GM12892 (cell line): ENCODE measurements at places on chromosomes 6 and 20.

- no peak for DNase-seq
Measured at GRCh38 chr6:5909721-5910120, 97.0 kb downstream of the NRN1 start.

GRCh38 chr20:35907017-35907701, 47.1 kb downstream of the SCAND1 start:
- no peak for DNase-seq

GRCh38 chr20:11995805-11996567, 78.3 kb downstream of the BTBD3 start:
- no peak for DNase-seq

- DNase-seq = no peak
Measured at GRCh38 chr20:43948455-43948854, 33.8 kb downstream of the TOX2 start.

DNA sequence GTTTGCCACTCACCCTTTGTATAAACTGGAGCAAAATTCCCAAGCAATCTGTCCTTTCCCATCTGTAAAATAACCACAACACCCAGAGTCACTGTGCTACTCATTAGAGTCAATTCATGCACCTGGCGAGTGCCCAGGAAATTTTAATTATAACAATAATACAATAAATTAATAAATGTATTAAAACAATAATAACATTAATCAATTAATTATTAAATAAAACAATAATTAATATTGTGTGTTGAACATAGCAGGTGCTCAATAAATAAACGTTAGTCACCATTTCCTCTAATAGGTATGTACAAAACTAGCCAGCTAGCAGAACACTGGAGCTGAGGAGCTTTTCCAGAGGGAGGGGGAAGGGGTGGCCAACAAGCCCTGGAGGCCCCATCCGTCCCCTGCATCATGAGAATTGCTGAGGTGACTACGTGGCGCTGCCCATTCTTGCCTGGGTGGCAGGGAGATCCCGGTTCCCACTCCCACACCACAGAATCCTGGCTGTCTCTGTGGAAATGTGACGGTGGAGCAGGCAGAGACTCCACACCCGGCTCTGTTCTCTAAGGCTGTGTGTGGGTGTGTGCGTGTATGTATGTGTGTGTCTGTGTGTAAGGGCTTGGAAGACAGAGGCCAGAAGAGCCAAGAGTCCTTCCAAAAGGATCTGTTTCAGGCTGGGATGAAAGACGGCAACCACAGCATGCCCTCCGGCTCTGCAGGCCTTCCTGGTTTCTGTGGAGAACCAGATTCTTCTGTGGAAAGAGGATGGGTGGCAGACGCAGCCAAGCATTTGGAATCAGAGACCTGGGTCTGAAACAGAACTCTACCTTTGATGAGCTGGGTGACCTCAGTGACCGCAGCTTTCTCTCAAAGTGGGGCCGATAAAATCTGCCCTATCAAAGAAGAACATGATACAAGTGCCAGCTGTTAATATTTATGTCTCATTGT, 18.8 kb upstream of the EZR start:
- DNase-seq = no peak

GRCh38 chr6:168926306-168926705, 327.3 kb downstream of the THBS2 start:
- no peak for DNase-seq

DNA sequence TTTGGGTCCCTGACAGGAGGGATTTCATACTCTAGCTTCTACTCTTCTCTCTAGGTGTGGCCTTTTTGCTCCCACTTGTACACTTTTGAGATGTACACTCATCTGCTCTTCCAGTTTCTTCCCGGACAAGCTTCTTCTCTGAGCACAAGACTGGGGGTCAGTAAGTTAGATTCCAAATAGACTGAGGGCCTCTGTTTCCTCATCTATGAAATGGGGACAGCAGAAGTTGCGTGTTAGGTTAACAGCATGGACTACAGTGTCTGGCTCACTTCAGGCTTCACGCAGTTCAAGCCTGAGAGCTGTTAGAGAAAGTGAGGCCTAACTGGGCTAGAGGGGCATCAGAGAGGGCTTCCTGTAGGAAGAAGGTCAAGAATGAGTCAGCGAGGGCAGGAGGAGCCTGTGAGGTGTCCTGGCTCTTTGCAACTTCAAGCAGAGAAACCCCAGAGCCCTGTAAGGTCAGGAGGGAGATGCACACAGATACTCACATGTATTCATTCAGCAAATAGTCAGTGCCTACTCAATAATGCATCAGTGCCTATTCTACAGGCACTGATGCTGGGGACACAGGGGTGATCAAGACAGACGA, 20.6 kb downstream of the XKR7 start:
- no peak for DNase-seq

- DNase-seq = no peak
Measured at GRCh38 chr6:98047164-98047563, 764.1 kb upstream of the MMS22L start.

- DNase-seq = peak; percentile 65
Measured at GRCh38 chr6:5723841-5724691, 282.7 kb downstream of the NRN1 start.

DNA sequence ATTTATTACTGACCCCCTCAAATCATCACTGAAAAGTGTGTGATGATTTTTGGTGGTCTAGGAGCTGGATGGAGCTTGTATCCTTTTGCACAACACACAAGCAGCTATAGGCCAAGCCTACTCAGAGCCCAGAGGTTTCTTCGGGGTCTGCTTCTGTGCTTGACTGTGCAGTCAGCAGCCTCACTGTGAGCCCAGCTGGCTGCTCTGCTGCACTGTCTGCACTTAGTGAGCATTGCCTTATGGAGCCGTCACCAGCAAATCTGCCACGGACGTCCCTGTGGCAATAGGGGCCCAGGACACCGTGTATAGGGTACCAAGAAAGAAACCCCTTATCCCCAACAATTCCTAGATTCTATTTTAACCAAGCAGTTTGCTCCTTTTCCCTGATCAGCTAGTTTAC, 38.6 kb upstream of the GMPR start:
- DNase-seq = no peak
